ENCODE measurements at places on chromosomes 5 and 9. TPM values are rescaled to one million over a fixed set of nuclear protein-coding genes. Genes with fewer than 3 reads are reported as not detected.

MAMDC2 gene
- total RNA-seq, result 0.81 TPM

NOXA1 gene
- 0.12 TPM for total RNA-seq

EGFL7 gene
- total RNA-seq, result 35.9 TPM

F2RL1 gene
- total RNA-seq, result 16.7 TPM

IFNA13 gene
- not detected for total RNA-seq

CARD9 gene
- 0.88 TPM for total RNA-seq

ELAVL2 gene
- total RNA-seq, result 0.12 TPM

NME5 gene
- 2.6 TPM for total RNA-seq

LCN15 gene
- total RNA-seq, result not detected

PCDHGC3 gene
- 95.9 TPM for total RNA-seq

COMMD10 gene
- 19.9 TPM for total RNA-seq

OLFML2A gene
- 1.6 TPM for total RNA-seq

COL5A1 gene
- 650 TPM for total RNA-seq

PPP3R2 gene
- total RNA-seq, result not detected

IRGM gene
- not detected for total RNA-seq

NUTM2F gene
- not detected for total RNA-seq

SARDH gene
- 16.3 TPM for total RNA-seq

SURF4 gene
- total RNA-seq, result 252 TPM

TMC1 gene
- total RNA-seq, result not detected

NRG2 gene
- 0.05 TPM for total RNA-seq

CDH10 gene
- not detected for total RNA-seq

FGFR4 gene
- total RNA-seq, result 17.4 TPM

PFN3 gene
- total RNA-seq, result not detected

FOXI1 gene
- total RNA-seq, result not detected

C5orf24 gene
- 39.4 TPM for total RNA-seq

LCN6 gene
- not detected for total RNA-seq

FAT2 gene
- 0.06 TPM for total RNA-seq

PCDHA9 gene
- 0.05 TPM for total RNA-seq

OR1J2 gene
- not detected for total RNA-seq

PCDHAC1 gene
- total RNA-seq, result not detected

FGF18 gene
- total RNA-seq, result not detected

SLC34A1 gene
- total RNA-seq, result not detected

PCDHGA5 gene
- 3.0 TPM for total RNA-seq

TICAM2 gene
- total RNA-seq, result 4.7 TPM

C6 gene
- total RNA-seq, result 20.7 TPM

RASEF gene
- not detected for total RNA-seq

SLC27A6 gene
- 1.6 TPM for total RNA-seq

EQTN gene
- total RNA-seq, result not detected

PCDHAC2 gene
- total RNA-seq, result 0.12 TPM

CAMK4 gene
- total RNA-seq, result 0.44 TPM

SLC34A3 gene
- not detected for total RNA-seq

GLT6D1 gene
- not detected for total RNA-seq

TLX3 gene
- total RNA-seq, result not detected

HMGCR gene
- total RNA-seq, result 28.1 TPM

KLF4 gene
- 11.4 TPM for total RNA-seq

MTRR gene
- total RNA-seq, result 22.2 TPM
